Activated naive CD4-positive, alpha-beta T cell treated with Interleukin-2 at 50 U/mL for 16 hours (primary cell): ENCODE measurements at places on chromosomes 5 and 9.

GRCh38 chr5:56908942-56909293, 478 bp upstream of the SETD9 start:
- no peak for DNase-seq

DNA sequence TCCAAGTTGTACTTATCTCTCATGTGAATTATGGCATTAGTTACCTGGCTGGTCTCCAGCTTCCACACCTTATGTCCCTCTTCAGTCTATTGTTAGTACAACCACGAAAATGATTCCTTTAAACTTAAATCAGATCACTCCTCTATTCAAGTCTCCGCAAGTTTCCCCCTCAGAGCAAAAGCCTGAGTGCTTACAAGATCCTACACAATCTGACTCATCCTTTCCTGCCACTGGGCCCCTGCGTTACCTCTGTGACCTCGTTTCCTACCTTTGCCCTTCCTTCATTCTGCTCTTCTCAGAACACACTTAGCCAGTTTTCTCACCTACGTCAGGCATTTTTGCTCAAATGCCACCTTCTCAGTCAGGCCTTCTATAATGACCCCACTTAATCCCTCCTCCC, 45.1 kb upstream of the GLIS3 start:
- peak; percentile 42 for DNase-seq

DNA sequence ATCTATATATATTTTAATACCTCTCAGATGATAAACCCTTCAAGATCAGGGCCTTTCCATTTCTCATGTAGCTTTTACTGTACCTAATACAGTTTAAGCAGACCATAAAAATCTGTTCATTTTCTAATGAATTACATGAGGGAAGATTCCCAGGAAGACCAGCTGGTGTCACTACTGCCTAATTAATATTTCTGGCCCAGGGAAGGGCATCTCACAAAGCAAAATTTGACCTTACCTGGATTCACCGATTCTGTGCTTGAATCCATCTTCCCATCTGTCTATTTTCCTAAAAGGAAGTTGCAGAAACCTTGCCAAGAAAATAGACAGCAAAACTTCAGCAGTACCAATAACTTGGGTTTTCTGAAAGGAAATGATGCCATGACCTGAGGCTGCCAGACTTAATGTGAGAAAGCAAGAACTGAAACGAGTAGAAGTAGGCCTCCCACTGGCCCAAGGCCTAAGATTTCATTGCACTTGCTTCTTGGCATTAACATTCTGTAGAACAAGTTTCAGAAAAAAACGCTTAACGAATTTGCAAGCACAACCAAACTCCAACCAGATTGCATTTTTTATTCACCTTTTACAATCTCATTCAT, 83.0 kb upstream of the GLIS3 start:
- DNase-seq = no peak

DNA sequence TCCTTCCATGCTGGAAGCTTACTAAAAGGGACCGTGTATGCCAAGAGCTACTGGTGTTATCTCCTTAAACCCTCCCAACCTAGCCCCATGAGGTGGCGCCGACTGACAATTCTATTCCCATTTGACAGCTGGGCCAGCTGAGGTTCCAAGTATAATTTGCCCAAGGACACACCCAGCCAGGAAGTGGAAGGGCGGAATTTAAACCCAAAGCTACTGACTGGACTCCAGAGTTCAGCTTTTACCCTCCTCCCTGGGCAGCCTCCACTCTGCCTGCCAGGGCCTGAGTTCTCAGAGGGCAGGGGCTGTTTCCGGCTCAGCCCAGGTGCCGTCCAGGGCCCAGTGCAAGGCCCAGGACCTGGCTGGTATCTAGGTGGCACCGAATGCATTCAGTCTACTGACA, 71.8 kb downstream of the C9orf50 start:
- no peak for DNase-seq

DNA sequence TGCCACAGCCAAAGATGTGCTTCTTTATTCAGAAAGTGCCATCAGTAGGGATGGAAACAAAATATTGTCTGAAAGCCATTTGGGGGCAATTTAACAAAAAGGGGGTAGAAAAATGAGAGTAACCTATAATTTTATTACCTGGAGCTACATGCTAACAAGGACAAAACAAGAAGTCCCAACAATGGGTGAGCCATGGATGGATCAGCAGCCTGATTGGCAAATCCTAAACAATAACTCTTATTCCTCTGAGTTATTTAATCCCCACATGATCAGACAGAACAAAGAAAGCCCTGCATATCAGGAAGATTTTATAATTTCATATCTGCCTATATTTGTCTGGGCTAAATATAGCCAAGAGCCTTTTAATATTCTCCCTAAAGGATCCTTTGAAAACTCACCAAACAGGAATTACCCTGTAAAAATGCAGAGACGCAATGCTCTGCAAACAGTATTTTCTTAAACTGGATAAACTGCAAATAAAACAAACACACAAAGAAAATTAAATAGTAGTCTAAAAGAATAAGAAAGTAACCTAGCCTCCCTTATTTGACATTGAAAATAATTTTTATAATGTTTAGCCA, 483.4 kb downstream of the ZNF608 start:
- DNase-seq = no peak

DNA sequence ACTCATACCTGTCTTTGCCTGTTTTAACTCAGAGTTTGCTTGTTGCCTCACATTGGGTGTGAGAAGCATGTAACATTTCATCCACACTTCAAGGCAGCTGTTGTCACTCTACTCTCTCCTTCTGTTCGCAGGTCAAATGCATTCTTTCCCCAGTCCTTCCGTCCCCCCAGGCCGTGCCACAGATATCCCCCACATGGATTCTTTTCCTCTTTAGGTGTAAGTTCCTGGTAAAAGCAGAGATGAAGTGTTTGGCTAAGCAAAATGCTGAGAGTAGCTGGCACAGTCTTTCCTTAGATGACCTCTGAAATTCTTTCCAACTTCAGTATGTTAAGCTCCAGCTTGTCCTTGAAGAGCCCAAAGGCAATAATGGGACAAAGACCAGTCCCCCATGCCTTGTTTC, 328.2 kb downstream of the SLIT3 start:
- DNase-seq = no peak

GRCh38 chr5:33556330-33557328, 115.9 kb downstream of the TARS1 start:
- DNase-seq = no peak

DNA sequence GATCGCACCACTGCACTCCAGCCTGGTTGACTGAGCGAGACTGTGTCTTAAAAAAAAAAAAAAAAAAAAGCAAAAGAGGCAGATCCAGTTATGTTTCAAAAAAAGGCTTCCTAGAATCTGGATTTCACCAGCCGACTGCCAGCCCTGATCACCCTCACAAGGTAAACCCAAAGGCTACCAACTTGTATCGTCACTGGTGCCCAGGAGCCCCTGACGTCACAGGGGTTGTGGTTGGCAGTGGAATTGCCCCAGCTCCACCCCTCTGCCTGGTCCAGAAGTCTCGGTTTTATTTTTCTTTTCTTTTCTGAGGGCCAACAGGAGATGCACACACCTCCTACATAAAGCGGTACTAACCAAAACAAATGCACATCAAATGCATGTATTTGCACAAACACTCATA, 6.0 kb upstream of the LMX1B start:
- DNase-seq = no peak

DNA sequence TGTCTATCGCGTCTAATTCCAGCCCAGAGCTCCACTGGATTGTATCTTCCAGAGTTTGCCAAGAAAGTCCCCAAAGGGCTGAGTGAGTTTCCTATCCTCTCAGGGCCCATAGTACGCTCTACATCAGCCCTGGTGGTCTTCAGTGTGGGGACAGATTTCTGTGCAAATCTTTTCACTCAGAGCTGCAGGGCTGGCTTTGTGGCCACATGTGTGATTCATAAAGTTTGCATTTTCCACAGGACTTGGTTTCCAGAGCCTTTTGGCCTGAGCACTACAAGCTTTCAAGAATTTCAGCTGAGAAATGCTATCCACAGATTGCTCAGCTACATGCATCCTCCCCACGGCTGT, 76.7 kb upstream of the CXCL14 start:
- DNase-seq = no peak

- no peak for DNase-seq
Measured at GRCh38 chr5:169905017-169905416, 75.3 kb downstream of the INSYN2B start.

DNA sequence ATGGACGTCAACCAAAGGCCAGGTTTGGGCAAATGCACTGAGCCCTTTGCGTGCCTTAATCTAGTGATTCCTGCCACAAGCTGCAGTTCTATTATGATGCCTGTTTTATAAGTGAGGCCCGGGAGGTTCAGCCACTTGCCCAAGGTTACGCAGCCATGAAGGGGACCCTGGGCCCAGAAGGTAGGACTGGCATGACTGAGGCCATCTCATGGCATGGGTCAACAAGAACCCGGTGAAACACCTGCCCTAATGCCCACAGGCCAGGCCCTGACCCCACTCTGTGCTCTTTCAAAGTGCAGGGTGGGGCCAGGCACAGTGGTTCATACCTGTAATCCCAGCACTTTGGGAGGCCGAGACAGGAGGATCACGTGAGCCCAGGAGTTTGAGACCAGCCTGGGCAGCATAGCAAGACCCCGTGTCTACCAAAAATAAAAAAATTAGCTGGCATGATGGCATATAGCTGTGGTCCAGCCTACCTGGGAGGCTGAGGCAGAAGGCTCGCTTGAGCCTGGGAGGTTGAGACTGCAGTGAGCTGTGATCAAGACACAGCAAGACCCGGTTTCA, 8.6 kb downstream of the NINJ1 start:
- no peak for DNase-seq

DNA sequence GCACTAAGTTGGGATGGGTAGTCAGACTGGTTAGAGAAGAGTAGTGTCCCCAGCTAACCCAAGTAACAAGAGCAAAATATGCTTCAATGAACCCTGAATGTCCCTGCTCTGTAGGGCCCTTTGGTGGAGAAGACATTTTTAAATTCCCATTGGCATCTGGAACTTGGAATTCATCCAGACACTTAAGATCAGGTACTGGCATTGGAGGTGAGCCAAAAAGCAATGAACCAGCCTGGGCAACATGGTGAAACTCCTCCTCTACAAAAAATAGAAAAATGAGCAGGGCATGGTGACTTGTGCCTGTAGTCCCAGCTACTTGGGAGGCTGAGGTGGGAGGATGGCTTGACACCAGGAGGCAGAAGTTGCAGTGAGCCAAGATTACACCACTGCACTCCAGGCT, 58.9 kb upstream of the ZNF618 start:
- DNase-seq = no peak
